ENCODE measurements at places on chromosomes 4 and X.

- DNase-seq = peak; percentile 6
Measured at GRCh38 chrX:153507484-153508178, 9.8 kb upstream of the ATP2B3 start.

- no peak for DNase-seq
Measured at GRCh38 chr4:102608190-102608589, 107.0 kb downstream of the NFKB1 start.

- DNase-seq = no peak
Measured at GRCh38 chr4:153448003-153448731, 18.0 kb upstream of the TMEM131L start.

DNA sequence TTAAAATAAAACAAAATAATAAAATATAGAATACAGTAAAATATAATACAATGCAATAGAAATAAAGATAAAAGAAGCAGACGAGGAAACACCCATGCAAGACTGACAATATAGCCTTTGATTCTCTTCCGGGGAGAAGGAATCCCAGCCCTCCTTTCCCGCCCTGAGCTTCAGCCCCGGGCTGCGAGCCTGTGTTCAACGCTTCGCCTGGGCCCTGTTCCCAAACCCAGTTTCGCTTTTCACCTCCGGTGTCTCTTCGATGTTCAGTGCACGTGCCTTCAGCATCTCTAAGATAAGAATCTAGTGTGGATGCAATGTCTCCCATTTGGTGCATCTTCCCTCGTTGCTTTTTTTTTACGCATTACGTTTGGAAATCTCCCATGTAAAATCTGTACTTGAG lies 38.4 kb upstream of the ARSD start:
- DNase-seq = no peak

DNA sequence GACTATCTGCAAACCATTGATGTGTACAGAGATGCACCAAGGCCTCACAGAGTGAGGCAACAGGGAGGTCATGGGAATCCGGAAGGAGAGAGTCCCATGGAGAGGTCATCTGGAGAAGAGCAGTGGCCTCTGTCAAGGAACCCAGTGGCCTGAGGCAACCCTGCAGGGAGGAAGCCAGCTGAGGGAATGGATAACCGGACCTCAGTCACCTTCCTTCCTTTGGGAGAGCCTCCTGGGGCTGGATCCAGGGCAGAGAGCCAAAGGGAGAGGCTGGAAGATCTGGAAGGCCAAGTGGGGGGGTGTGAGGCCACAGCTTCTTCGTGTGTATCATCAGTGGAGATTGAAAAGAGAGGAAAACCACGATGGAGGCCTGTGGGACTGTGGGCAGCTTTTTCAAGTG lies 24.3 kb upstream of the CD38 start:
- no peak for DNase-seq

GRCh38 chr4:153527690-153528089 lies 61.5 kb downstream of the TMEM131L start:
- no peak for DNase-seq

DNA sequence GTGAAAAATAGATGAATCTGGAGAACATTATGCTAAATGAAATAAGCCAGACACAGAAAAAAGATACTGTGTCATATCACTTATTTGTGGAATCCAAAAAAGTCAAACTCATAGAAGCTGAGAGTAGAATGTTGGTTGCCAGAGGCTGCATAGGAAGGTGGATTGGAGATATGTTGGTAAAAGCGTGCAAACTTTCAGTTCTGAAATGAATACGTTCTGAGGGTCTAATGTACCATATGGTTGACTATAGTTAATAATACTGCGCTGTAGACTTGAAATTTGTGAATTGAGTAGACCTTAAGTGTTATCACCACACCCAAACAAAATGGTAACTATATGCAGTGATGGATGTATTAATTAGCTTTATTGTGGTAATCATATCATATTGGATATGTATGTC lies 45.0 kb upstream of the UPRT start:
- no peak for DNase-seq

- peak; percentile 58 for DNase-seq
Measured at GRCh38 chrX:23779025-23779424, 3.9 kb upstream of the SAT1 start.

DNA sequence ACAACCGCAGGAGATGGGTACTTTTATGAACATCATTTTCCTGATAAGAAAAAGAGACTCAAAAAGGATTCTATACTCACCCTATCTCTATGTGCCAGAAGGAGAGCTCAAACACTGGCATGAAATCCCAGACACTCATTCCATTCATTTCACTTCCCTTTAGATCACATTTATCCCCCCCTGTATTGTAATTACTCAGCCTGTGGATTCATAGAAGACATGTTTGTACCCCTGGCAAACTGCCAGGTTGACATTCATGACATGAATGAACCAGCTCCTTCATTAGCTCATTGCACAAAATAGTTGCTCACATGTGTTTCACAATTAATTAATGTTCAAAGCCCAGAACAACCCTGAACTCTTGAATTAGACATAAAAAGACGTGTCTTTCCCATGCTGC lies 4.9 kb downstream of the SMR3A start:
- no peak for DNase-seq
